ENCODE measurements at places on chromosomes 6 and 20. TPM values are rescaled to one million over a fixed set of nuclear protein-coding genes. Genes with fewer than 3 reads are reported as not detected.

DNA sequence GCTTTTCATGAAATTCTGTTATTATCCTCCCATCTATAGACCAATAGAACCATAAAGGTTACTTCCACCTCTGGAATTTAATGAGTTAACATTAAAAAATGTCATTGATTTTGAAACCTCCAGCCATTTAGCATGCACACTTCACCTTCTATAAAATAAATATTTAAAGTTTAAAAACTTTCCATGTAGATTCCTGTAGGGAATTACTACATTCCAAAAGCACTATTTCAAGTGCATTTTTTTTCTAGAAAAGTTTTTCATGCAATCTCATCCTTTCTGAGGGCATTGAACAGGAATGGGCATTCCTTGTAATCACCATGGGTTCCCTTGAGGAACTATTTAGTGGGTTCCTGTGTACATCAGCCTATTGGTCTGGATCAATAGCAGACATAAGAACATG, 253.8 kb upstream of the RIN2 start:
- DNase-seq: no peak
- no peaks in the 10 kb centered on the region for H3K36me3 ChIP-seq
- no peaks in the 10 kb centered on the region for H3K27me3 ChIP-seq
- no peak overlapping the region for H3K4me3 ChIP-seq

- no peaks in the 10 kb centered on the region for H3K4me1 ChIP-seq
- peak; percentile 35 for DNase-seq
- H3K27ac ChIP-seq: no peak overlapping the region
- H3K27me3 ChIP-seq: peaks cover 7% of the 10 kb centered on the region
- H3K4me3 ChIP-seq: no peak overlapping the region
- no peaks in the 10 kb centered on the region for H3K36me3 ChIP-seq
Observed at GRCh38 chr20:31923388-31924331, 28.2 kb downstream of the PDRG1 start.

The EDN1 gene
- total RNA-seq: not detected

The HAO1 gene
- not detected for total RNA-seq

- H3K4me3 ChIP-seq: no peak overlapping the region
- no peaks in the 10 kb centered on the region for H3K27me3 ChIP-seq
- H3K4me1 ChIP-seq: peaks cover 12% of the 10 kb centered on the region
- DNase-seq: no peak
Observed at GRCh38 chr6:63926950-63927927, 291.6 kb downstream of the PHF3 start.

DNA sequence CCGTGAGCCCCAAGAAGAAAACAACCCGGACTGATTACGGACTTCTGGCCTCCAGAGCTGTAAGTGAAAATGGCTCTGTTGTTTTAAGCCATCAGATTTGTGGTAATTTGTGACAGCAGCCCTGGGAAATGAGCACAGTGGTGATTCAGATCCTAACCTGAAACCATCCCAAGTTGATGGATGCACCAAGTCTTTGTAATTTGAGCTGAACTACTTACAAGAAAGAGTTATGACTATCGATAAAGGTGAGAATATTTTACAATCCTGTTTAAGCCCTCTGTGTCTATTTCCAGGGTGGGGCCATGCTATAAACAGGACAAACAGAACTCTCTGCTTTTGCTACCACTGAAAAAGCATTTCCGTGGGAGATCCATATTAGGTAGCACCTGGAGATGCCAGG, 19.1 kb upstream of the RIN2 start:
- no peak overlapping the region for H3K27ac ChIP-seq
- no peak overlapping the region for H3K4me3 ChIP-seq
- DNase-seq: no peak
- H3K27me3 ChIP-seq: no peaks in the 10 kb centered on the region
- H3K36me3 ChIP-seq: no peaks in the 10 kb centered on the region
- peaks cover 47% of the 10 kb centered on the region for H3K4me1 ChIP-seq

Measured in A673 (cell line).